ENCODE measurements at places on chromosomes 11 and 22.

DNA sequence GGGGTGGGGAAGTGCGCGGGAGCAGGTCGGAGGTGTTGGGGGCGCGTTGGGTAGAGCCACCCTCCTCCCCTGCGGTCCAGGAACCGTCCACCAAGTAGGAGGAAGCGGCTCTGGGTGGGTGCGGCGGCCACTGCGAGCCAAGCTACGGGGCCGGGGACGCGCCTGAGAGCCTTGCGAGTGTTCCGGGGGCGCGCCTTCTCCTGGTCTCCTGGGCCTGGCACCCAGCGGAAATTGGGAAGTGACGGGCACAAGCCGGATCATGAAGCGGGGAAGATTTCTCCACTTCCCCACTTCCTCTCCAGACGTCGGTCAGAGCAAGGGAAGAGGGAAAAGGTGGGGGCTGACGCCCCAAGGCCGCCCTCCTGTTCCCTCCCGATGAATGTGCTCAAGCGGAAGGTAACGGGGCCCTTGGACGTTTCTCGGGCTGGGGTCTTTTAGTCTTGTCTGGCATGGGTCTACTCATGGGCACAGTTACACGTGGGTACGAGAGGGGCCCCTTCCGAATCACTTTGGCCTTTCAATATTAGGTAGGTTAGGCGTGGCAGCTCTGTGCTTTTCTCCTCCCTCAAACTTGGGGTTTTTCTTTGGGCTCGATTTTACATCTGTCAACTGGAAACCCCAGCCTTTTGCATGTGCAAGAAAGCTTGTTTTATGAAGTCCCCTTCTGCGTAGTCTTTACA lies 865 bp downstream of the RBM14 start:
- DNase-seq: peak; percentile 40

DNA sequence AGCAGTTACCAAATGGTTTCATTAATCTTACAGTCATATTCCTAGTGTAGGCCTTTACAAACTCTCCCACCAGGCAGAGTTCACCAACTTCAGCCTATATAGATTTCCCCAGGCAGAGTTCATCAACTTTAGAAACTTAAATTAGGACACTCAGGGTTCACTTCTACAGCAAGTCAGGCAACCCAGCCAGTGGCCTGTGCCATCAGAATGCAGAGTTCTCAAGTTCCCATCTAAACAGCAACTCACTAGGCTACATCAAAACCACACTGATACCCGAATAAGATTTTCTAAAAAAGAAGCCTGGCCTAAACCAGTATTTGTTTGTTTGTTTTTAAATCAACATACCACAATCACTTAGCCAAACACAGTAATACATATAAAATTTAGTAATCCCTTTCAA lies 33.7 kb downstream of the PICALM start:
- DNase-seq: no peak

DNA sequence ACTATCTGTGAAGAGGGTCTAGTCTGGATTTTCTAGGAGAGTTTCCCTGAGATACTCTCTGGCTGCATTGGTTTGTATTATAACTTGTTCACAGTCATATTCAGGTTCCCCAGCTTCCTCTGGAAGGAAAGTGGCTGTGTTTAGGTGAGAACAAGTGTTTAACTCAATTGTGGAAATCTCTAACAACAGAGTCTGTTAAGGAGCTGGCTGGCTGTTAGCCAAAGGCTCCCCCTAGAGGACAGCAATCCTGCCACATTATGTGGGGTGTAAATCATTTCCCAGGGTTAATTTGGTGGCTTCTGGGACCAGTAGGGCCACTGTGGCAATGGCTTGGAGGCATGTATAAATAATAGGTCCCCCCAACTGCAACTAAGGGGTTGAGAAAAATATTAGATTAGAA lies 18.4 kb downstream of the MS4A6E start:
- DNase-seq: no peak

DNA sequence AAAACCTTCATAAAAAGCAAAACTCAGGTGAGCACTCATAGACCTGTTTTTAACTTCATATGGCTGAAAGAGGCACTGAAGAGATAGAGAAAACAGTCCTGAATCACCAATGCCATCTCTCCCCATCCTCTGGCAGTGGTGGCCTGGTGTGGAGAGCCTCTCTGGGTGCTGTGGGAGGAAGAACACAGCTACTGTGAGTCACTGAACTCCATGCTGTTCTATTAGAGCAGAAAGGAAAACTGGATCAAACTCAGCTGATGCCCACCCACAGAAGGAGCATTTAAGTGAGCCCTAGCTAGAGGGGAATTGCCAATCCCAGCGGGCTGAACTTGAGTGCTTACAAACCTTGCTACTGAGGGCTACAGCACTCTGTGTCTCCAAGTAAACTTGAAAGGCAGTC lies 115.3 kb upstream of the SESN3 start:
- DNase-seq: no peak

- no peak for DNase-seq
These were observed 58.5 kb downstream of the STIM1 start for GRCh38 chr11:3913921-3914320.

- DNase-seq: no peak
These were observed 58.3 kb downstream of the CYTH4 start for GRCh38 chr22:37340331-37341262.

GRCh38 chr11:95337972-95338429 lies 107.0 kb upstream of the SESN3 start:
- no peak for DNase-seq

DNA sequence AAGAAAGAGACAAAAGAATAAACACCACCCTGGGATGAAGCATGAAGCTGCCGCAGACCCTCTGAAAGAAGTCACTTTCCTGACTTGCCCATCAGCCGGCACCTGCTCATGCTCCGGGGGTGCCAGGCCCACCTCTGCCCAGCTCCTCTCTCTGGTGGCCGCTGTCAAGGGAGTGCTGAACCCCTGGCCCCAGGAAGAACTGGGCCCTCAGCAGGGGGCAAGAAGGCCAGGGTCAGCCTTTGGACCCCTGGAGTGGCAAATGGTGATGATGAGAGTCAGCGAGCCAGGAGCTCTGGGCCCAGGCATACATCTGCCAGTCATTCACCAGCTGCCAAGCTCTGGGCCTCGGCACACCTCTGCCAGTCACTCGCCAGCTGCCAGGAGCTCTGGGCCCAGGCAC lies 17.4 kb downstream of the TTLL8 start:
- no peak for DNase-seq

DNA sequence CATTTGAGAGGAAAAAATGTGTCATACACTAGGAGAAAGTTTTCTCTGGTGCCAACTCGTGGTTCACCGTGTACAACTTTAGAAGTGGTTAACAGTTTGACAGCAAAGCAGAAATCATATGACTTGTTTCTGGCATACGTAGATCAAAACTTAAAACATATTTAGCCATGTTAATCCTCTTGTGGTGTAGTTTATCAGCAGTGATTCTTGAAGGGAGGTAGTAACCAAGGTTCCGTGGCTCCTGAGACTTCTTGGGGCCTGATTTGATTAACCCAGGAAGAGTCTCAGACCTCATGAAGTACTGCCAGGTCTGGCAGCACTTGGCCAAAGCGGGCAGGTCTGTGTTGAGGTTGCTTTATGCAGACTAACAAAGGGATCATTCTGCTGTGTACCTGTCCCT lies 40.5 kb downstream of the SREBF2 start:
- peak; percentile 45 for DNase-seq
